ENCODE measurements at places on chromosomes 1 and 21. TPM values are rescaled to one million over a fixed set of nuclear protein-coding genes. Genes with fewer than 3 reads are reported as not detected.

DNA sequence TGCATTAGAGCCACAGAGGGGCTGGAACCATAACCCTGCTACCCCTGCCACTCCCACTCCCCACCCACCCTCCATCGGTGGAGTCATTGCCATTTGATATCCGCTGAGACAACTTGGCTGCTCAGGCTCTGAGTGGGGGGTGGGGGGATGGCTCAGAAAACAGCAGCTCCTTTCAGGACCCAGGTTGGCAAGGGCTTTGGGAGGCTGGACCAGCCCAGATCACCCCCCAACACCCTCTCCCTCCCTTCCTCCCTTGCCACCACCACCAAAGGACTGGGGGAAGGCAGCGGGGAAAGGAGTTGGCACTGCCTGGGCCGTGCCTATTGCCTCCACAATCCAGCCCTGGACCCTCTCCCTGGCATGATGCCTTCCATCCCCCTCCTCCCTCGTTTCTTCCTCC, 1.7 kb downstream of the KCNJ10 start:
- DNase-seq, result no peak

- no peak for DNase-seq
Measured at GRCh38 chr1:47478090-47478489, 40.2 kb downstream of the FOXD2 start.

- DNase-seq, result no peak
Measured at GRCh38 chr21:39924577-39925308, 57.5 kb downstream of the PCP4 start.

- DNase-seq, result no peak
Measured at GRCh38 chr21:33618407-33618806, 23.1 kb downstream of the CRYZL1 start.

GRCh38 chr1:239805851-239806772, 285.6 kb upstream of the FMN2 start:
- DNase-seq, result no peak

DNA sequence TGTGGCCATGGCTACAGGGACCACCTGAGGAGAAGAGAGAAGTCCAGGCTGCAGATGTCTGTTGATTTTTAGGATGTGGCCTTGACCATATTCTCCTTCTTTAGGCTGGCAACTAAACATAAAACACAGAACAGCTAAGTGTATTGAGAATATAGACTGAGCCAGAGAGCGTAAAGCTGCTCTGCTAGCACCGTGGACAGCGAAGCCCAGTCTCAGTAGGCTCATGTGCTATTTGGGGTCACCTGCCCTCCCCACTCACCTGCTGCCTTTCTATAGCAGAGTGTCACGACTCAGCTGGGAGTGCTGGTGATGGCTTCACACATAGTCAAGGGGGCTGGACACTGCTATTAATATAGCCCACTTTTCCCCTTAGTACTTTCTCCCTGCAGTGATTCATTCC, 278.5 kb downstream of the KCNH1 start:
- DNase-seq, result no peak

- no peak for DNase-seq
Measured at GRCh38 chr1:38025233-38025632, 12.7 kb downstream of the UTP11 start.

- DNase-seq, result no peak
Measured at GRCh38 chr1:58497499-58497898, 49.0 kb downstream of the OMA1 start.

Gene PRAMEF12
- total RNA-seq, result not detected

Gene PDZK1IP1
- not detected for total RNA-seq

Gene TMEM201
- 21.9 TPM for total RNA-seq

Gene TSPEAR
- not detected for total RNA-seq

Gene RAB3B
- total RNA-seq, result not detected
